HCEC 1CT (cell line): ENCODE measurements at places on chromosomes 2 and 18.
A peak's percentile ranks its signal among the peaks of the same experiment; 100 is the strongest.

GRCh38 chr2:100589527-100589926, 26.7 kb downstream of the PDCL3 start:
- DNase-seq = no peak

DNA sequence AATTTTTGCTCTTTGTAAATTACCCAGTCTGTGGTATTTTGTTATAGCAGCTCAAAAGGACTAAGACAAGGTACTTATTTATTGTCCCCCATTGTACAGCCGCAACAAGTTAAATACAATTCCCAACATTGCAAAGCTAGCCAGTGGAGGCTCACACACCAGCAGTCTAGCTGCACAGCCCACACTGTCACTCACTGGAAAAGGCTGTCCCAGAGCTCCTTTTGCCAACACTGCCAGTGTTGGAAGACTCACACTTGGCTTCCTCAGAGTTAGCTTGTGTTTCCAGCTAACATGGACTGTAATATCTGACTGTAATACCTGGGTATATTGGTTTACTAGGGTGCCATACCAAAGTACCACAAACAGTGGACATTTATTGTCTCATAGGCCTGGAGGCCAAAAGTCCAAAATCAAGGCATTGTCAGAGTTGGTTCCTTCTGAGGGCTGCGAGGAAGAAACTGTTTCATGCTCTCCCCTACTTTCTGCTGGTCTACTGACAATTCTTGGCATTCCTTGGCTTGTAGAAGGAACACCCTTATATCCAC, 6.6 kb upstream of the DYM start:
- no peak for DNase-seq

GRCh38 chr2:142599504-142599903, 278.0 kb upstream of the KYNU start:
- peak; percentile 14 for DNase-seq

DNA sequence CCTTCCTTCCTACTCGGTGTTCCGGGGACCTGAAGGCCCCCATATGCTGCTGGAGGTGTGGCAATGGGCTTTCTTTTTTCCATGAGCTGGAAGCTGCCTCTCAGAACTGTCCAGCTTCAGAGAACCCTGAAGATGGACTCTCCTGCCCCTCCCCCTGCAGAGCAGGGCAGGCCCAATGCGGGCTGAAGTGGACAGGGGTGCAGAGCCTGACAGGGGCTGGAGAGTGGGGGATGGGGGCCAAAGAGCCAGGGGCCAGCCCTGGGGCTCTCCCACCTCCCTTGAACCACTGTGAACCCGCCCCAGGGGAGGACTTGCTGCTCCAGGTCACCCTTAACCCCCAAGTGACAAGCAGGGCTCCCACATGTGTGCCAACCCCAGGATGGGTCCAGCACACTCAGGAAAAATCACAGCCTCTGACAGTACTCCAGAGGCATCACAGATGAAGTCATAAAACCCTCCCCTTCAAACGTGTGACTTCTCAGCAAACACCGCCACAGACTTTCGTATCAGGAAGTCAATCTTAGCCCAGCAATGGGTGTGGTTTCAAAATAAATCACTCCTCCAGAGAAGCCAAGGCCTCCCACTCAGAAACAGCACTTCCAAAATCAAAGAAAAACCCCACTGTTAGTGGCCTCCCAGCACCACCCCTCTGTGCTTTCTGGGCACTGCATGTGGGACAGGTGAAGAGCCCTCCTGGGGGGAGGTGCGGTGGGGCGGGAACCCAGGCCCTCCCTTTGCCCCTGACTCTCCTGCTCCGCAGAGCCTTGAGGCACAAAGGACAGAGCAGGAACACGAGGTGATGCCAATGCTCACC, 135.8 kb downstream of the HDAC4 start:
- peak; percentile 68 for DNase-seq

DNA sequence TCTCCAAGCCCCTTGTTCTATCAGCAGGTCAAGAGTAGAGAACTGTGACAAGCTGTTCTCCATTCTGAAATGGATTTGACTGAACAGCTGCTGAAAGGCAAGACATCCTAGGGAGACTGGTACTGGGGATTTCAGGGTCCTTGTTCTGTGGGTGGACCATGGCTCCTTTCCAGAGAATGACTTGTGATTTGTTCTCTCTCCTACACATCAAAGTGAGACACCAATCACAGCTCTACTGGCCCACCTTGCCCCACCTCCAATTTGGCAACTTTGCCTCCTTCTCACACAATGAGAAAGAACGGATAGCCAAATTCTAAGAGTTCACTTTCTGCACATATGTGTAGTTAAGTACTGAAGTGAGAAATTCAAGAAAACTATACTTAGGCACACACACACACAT, 67.4 kb downstream of the BCL11A start:
- DNase-seq = no peak

GRCh38 chr2:66301022-66301766, 133.7 kb upstream of the MEIS1 start:
- DNase-seq = no peak

GRCh38 chr18:27879540-27879939, 297.4 kb downstream of the CDH2 start:
- DNase-seq = no peak

- DNase-seq = no peak
These were observed 17.3 kb downstream of the NCK2 start for GRCh38 chr2:105761931-105762515.

DNA sequence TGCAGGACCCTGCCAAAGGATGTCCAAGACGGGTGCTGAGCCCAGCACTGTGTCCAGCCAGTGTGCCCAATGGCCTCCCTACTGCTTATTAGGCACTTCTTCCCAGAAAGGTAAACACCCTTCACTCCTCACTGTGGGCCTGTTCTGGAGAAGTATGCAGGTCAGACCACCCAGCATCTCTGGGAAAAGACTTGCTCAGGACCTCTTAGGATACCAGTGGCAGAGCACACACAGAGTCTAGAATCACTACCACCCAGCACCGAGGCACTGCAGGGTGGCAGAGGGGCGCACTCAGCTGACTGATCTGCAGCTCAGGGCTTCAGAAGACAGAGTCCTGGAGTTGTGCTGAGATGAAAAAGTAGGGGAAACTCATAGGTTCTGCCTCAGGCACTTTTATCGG, 25.8 kb downstream of the XDH start:
- no peak for DNase-seq

- peak; percentile 99 for DNase-seq
These were observed 185.0 kb downstream of the ANAPC1 start for GRCh38 chr2:111698743-111699554.

GRCh38 chr18:76658627-76659026, 163.6 kb upstream of the ZNF516 start:
- DNase-seq = no peak

- DNase-seq = peak; percentile 53
These were observed 1.3 kb downstream of the YWHAQ start for GRCh38 chr2:9629222-9630116.

DNA sequence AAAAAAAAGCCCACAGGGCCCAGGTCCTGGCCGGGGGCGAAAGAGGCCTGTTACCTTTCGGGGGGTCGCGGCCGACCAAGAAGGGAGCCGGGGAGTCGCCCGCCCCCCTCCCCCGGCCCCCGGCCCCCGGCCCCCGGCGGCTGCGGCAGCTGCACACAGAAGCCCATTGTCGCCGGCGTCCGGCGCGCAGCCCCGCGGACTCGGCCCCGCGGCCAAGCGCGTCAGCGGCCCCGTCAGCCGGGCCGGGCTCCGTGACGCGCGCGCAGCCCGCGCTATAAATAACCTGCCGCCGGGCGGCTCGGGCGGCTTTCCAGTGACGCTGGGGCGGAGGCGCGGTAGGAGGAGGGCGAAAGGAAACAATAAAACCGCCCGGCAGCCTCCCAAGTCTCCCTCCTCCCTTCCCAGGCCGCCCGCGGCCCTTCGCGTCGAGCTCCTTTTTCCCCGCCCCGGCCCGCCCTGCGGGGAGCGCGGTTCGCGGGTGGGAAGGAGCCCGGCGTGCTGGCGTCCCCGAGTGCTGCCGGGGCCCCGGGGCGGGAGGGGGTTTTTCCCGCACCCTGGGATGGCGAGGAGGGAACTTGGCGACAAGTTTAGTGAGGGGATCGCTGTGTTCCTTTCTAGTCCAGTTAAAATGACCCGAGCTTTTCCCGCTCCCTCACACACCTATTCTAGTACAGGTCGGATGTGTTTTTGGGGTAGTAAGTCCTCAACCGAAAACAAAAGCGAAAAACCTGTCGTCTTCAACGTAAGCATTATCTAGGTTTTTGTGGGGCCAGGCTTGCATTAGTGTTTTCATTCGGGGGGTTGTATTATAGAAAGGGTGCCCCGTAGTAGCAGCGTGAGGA, 10.0 kb upstream of the NR4A2 start:
- DNase-seq = peak; percentile 93

DNA sequence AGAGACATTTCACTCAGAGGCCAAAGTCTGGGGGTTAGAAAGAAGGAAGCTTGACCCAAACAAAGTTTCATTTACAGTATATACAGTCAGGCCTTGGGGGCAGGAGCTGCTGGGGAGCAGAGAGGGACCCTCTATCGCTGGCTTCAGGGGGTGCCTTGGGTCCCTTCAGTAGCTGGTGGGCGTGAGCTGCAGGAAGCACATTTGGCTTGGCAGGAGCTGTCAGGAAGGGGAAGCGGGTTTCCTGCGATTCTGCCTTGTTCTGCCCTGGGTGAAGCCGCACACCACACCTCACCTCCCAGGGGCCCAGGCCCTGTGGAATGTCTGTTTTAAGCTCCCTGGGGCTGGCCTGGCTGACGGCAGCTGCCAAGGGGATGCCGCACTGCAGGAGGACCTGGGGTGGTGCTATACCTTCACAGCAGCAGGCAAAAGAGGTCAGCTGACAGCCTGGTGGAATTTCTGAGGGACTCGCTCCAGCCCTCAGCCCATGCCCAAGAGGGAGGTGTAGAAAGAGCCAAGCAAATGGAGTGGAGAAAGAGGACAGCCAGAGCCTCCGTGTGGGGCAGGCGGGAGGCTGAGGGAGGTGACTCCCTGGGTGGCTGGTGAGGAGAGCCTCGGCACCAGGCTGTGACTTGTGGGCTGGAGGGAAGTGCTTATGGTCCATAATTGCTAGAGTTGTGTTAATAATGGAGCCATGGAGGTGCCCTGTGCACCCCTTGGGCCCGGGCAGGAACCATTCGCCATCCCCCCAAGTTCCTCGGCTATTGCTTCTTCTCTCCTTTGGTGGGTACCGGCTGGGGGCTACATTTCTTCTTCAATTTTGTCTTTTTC, 43.9 kb downstream of the PSD4 start:
- no peak for DNase-seq

DNA sequence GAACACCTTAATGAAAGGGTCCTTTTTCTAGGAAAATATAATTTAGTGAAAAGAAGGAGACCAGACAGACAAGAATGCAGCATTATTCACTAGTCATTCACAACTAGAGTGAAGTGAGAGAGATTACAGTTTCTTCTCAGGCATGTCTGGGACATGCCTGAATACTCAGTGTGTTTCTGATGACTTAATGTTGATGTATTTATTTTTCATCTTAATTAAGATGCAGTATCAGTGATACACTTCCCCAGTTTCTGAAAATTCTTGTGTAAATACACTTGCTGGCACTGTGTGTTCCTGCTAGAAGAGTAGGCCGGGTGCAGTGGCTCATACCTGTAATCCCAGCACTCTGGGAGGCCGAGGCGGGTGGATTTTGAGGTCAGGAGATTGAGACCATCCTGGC, 143.6 kb downstream of the MYO3B start:
- DNase-seq = no peak

GRCh38 chr2:109690822-109691541, 76.8 kb downstream of the SOWAHC start:
- DNase-seq = no peak

DNA sequence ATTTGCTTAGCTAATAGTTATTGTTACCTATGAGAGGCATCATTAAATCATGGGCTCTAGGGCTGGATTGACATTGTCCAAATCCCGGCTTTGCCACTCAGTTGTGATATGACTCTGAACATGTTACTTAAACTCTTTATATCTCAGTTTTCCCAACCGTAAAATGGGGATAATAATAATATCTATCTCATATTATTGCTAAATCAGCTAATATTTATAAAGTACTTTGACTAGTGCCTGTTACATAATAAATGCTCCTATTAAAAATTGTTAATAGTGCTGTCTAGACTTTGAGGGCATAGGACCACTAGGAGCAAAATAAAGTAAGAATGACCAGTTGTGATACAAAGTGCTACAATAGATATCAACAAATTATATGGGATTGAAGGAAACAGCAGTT, 376.3 kb upstream of the FIGN start:
- no peak for DNase-seq

- DNase-seq = no peak
These were observed 77.6 kb downstream of the SCN3A start for GRCh38 chr2:165126244-165126643.

- DNase-seq = peak; percentile 83
These were observed 171.6 kb upstream of the PIEZO2 start for GRCh38 chr18:11320986-11321385.

- no peak for DNase-seq
These were observed 21.7 kb downstream of the EPB41L5 start for GRCh38 chr2:120034621-120035020.

DNA sequence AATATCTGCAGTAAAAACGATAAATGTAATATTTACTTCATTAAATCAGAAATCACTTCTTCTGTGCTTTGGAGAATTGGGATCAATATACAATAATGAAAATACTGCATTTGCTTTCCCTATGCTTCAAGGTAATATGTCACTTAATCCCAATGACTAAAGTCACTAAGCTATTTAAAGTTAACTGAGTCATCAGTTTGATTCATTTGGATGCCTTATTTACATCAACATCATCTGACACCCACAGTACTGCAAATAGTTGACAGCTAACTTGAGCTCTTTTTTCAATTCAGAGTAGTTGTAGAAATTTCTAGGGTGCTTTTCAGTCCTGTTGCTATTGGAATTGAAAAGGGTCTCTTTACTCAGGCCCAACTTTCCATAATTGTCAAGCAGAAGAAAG, 776.9 kb upstream of the FSHR start:
- DNase-seq = no peak

- DNase-seq = no peak
These were observed 146.9 kb upstream of the POU3F3 start for GRCh38 chr2:104707056-104707455.

- peak; percentile 15 for DNase-seq
These were observed 76.4 kb upstream of the TSPYL6 start for GRCh38 chr2:54332386-54332785.

- DNase-seq = no peak
These were observed 88.0 kb upstream of the CDH20 start for GRCh38 chr18:61245276-61245675.

DNA sequence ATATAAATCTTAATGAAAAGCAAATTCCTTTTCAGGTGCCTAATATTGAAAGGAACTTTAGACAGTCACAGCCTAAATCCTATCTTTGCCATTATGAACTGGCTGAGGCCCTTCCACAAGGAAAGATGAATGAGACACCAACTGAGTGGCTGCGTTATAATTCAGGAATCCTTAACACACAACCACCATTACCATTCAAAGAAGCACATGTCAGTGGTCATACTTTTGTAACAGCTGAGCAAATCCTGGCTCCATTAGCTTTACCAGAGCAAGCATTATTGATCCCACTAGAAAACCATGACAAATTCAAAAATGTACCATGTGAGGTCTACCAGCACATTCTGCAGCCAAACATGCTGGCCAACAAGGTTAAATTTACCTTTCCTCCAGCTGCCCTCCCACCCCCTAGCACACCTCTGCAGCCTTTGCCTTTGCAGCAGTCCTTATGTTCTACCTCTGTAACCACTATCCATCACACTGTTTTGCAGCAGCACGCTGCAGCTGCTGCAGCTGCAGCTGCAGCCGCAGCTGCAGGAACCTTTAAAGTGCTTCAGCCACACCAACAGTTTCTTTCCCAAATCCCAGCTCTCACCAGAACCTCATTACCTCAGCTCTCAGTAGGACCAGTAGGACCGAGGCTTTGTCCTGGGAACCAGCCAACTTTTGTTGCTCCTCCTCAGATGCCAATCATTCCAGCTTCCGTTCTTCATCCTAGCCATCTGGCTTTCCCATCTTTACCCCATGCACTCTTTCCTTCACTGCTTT, 340.1 kb downstream of the ZNF804A start:
- DNase-seq = no peak
